GM13977 (cell line): ENCODE measurements at places on chromosomes 7 and 10.

DNA sequence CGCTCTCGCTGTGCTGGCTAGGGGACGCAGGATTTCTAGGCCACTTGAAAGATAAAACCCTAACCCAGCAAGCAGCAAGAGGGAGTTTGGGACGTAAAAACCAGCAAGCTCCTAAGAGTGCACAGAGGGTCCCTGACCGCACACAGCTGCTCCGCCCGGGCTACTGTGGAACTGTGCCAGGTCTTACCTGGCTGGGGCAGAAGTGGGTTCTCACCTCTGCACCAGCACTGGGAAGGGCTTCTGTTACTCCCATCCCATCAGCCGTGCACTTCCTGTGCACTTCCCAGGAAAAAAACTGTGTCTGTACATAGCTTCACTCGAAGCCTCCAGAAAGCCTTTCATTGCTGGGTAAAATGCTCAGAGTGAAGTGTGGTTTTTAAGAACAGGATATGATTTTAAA, 45.9 kb upstream of the PTF1A start:
- no peak for DNase-seq

DNA sequence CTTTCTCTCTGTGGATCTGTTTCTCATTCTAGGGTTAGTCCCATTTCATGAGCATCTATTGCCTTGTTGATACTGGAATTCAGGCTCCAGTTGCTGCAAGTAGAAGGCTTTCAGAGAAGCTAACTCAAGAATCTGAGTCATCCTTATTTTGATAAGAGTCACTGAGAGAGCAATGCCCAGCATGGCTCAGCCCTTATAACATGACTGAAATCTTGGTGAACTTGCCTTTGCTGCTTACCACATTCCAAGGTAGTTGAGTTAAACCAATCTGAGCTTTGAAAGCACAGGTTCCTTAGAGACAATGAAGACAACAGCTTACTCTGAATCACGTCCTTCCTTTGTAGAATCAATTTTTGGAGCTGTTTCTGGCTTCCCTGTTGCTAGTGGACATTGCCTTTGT, 53.6 kb upstream of the CHCHD3 start:
- DNase-seq, result no peak

DNA sequence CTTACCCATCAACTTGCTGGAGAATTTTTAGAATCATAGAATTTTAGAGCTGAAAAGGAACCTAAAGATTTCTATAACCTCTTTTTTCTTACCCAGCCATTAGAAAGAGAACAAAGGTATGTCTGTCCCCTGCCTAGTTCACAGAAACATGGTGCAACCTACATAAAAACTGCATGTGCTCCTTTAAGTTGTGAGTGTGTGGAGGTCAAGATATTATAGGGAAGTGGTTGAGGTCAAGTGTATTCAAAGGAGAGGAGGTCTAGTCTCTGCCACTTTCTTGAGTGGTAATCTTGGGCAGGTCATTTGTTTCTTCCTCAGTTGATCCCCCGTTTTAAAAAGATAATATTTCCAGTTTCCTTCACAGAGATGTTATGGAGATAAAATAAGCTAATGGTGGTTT, 6.4 kb downstream of the UBTD1 start:
- no peak for DNase-seq

DNA sequence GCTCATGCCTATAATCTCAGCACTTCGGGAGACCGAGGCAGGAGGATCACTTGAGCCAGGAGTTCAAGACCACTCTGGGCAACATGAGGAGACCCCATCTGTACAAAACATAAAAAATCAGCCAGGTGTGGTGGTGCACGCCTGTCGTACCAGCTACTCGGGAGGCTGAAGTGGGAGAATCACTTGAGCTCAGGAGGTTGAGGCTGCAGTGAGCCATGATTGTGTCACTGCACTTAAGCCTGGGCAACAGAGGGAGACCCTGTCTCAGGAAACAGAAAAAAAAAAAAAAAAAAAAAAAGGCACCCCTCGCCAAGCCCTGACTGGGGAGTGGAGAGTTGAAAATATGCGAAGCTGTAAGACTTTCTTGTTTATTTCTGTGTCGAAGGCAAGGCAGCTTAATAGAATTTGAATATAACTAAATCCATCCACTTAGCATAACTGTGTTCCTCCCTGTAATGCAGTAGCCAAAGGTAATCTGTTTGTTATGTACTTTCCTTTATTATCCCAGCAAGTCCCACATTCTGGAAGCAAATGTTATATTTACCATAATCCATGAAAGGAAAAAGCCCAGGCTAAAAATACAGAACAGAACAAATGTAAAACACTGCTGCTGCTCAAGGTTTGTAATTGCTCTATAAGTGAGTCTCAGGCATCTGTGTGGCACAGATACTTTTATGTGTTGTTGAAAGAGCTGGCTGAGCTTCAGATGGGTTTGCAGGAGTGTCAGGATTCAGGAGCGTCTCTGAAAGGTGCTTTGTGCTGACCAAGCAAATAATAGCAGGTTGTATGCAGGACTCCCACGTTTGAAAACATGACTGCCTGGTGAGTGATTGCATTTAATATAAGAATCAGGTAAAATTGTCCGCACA, 127.2 kb downstream of the CELF2 start:
- no peak for DNase-seq

- DNase-seq, result no peak
Observed at GRCh38 chr7:17528636-17529035, 230.2 kb downstream of the AHR start.

DNA sequence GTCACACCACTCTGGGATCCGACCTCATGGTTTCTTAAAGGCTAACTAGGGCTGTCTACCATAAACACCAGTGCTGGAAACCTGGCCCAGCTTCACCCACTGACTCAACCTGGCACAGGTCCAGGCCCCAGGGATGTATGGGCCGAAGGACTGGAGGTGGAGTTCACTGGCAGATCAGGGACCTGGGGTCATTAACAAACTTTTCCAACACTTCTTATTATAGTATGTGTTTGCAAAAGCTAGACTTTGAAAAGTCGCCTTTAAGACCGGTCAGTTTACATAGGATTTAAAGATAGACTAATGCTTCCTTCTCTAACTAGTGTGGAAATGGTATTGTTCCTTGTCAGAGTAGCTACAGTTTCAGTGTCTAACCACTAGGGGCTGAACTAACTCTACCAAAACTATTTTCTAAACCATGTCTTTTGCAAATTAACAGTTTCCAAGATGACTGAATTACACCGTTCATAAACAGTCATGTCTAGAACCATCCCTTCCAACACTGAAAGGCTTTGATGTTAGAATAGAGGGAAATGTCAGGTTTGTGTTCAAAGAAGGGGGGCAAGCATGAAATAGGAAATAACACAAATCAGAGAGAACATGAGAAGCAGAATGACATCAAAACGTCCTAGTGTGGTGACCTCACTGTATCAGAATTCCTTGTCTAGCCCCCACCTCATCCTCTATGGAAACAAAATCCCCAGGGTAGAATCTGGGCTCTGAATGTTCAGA, 29.7 kb downstream of the STN1 start:
- peak; percentile 59 for DNase-seq

- DNase-seq, result no peak
Observed at GRCh38 chr10:79303631-79304478, 43.4 kb upstream of the PPIF start.

DNA sequence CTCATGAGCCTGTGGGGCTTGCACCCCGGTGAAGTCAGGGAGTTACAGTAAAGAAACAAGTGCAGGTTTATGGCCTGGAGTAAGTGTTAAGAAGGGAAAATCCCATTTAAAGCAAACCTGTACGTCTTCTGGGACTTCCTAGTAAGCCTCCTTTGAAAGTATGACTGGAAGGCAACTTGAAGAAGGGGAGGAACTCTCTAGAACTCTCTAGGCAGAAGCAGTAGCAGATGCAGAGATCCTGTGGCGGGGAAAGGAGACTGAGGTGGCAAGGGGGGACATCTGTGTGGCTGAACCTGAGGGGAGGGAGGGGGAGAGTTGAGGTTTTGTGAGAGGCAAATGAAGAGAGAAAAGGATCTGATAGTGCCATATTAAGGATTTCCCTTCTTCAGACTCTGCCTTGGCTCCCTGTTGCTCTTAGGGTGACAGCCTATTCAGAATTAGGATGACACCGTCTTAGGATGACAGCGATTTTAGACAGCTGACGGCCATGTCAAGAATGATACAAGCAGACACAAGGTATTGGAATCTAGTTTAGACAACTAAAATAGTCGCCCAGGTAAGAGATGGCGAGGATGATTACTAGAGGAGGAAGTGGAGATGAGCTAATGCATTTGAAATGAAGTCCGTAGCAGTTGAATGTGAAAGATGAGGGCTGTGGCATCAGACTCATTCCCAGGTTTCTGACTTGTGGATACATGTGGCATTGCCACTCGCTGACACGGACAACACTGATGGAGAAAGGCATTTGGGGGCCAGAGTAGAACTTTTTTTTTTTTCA, 29.0 kb downstream of the CUL1 start:
- DNase-seq, result peak; percentile 23

DNA sequence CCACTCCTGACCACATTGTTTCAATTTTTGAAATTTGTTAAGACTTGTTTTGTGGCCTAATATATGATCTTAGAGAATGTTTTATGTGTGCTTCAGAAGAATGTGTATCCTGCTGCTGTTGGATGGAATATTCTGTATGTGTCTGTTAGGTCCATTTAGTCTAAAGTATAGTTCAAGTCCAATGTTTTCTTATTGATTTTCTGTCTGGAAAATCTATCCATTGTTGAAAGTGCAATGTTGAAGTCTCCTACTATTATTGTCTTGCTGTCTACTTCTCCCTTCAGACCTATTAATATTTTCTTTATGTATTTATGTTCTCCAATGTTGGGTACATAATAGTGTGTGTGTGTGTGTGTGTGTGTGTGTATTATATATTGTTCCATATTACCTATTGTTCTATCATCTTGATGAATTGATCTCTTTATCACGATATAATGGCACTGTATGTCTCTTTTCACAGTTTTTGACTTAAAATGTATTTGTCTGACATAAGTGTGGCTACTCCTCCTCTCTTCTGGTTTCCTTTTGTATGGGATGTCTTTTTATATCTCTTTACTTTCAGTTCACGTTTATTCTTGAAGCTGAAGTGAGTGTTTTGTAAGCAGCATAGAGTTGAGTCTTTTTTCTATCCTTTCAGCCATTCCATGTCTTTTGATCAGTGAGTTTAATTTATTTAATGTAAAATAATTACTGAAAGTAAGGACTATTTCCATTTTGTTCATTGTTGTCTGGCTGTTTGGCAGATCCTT, 61.3 kb downstream of the AKR1D1 start:
- peak; percentile 32 for DNase-seq

GRCh38 chr7:142412551-142413193, 154.8 kb upstream of the PRSS58 start:
- DNase-seq, result peak; percentile 48

GRCh38 chr7:13874783-13875182, 114.7 kb downstream of the ETV1 start:
- DNase-seq, result no peak

GRCh38 chr7:100019908-100020307, 4.5 kb downstream of the ZKSCAN1 start:
- DNase-seq, result no peak

GRCh38 chr10:89494575-89494974, 40.8 kb downstream of the SLC16A12 start:
- no peak for DNase-seq

GRCh38 chr10:12332572-12333379, 16.6 kb upstream of the CAMK1D start:
- DNase-seq, result no peak

- no peak for DNase-seq
Observed at GRCh38 chr10:88032566-88032965, 169.1 kb downstream of the PTEN start.

DNA sequence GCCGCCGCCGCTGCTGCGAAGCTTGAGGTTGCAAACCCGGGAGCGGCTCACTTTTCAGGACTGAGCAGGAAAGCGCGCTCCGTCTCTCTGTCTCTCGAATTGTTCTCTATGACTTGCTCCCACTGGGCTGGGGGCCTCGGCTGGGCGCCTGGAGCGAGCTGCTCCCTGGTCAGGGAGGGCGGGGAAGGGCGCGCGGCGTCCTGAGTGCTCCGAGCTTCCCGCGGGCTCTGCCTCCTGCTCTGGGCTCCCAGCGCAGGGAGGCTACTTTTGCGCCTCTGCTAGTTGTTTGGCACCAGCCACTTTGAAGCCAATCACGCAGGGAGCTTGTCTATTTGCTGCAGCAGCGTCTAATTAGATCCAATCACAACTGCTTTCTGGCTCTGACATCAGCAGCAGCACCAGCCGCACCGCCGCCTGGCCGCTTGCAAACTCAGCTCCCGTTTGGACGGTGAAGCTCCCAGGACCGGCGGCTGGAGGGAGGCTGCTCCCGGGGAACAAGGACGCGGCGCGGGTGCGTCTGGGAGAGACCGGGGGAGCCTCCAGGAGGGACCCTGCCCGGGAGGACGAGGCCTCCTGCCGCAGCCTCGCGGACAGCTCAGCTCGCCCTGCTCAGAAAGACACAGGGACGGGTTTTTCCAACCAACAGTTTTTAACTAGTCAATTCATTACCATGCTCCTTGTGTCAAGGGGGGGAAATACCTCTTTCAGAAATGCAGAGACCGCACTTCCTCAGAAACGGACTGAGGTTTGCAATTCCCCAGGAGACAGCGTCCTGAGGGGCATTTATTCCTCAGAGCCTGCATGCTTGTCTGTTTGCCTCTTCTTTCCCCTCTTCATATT, at the start of gene ADARB2:
ADARB2 (minus strand) TSS at position 304 of the 840 bp plus-strand sequence.
- peak; percentile 81 for DNase-seq

DNA sequence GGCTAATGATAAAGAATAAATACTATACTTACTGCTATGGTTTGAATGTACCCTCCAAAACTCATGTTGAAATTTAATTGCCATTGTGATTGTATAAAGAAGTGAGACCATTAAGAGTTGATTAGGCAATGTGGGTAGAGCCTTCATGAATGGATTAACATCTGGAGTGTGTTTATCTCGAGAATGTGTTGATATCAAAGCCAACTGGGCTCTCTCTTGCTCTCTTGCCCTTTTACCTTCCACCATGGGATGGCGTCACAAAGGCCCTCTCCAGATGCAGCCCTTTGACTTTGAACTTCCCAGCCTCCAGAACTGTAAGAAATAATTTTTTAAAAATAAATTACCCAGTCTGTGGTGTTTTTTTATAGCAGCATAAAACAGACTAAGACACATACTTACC, 50.1 kb upstream of the GHITM start:
- DNase-seq, result no peak

DNA sequence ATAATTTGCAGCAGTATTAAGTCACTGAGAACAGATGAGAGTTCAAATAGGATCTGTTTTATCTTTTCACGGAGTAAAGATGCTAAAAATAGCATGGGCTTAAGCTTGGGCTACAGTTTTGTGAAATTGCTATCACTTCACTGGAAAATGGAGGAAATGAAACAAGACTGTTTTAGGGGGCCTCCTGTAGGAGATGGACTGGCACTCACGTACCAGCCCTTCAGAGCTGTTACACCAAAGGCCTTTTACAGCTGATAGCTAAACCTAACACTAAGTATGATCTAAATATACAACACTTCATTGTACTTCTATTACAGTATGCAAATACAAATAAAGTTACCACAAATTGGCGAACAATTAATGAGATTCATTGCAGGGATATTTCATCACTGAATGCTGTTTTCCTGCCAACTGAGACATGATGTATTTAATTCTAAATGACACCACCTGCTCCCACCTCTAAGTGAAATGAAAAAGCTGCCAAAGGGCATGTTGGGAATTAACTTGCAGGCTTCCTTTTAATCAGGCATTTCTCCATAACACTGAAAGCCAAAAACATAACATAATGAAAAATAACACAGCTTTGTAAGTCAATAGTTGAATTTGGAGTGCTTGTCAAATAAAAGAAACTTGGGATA, 304.5 kb upstream of the LRRN3 start:
- DNase-seq, result no peak
